Fibroblast of skin of abdomen (primary cell): ENCODE measurements at places on chromosomes 16 and 17.

- DNase-seq, result peak; percentile 40
These were observed 209.6 kb upstream of the CACNG5 start for GRCh38 chr17:66625311-66625767.

DNA sequence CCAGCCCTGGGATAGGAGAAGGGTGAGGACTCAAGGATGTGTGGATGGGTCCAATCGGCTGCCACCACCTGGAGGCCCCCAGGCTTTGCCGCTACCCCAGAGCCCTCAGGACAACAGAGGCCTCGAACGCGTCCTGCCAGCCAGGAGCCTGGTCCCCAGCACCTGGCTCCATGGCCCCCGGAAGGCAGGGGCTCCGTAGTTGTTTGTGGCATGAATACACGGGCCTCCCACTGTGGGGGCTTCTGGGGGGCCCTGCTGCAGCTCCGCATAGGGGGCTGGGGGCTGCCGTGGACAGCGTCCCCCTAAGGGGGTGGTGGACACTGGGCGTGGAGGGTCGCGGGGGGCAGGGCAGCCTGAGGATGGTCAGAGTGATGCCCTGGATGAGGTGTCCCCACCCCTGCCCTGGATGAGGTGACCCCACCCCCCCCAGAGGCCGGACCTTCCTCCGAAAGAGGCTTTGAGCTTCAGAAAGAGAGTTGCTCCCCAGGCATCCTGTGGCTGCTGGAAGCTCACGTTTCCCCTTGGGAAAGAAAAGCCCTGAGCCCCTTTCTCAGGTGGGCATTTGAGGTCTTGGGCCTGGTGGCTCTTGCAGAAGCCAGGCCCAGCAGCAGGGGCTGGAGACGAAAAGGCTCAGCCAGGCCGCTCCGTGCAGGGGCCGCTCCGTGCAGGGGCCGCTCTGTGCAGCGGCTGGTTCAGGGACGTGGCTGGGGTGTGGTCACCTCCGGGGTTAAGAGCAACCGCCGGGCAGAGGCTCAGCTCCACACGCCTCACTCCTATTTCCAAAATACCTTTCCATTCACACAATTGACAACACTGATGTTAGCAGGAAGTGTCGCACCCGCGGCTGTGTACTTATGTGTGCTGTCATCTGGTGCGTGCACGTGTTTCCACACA, 40.3 kb upstream of the GNG13 start:
- no peak for DNase-seq

GRCh38 chr17:5422505-5422904, 2.5 kb downstream of the RPAIN start:
- peak; percentile 74 for DNase-seq

GRCh38 chr17:42163696-42164407, 9.1 kb upstream of the RAB5C start:
- DNase-seq, result no peak

- DNase-seq, result peak; percentile 56
These were observed 808.3 kb upstream of the EEF2KMT start for GRCh38 chr16:5905935-5906334.

GRCh38 chr17:69796078-69796477, 278.9 kb upstream of the KCNJ16 start:
- DNase-seq, result no peak

DNA sequence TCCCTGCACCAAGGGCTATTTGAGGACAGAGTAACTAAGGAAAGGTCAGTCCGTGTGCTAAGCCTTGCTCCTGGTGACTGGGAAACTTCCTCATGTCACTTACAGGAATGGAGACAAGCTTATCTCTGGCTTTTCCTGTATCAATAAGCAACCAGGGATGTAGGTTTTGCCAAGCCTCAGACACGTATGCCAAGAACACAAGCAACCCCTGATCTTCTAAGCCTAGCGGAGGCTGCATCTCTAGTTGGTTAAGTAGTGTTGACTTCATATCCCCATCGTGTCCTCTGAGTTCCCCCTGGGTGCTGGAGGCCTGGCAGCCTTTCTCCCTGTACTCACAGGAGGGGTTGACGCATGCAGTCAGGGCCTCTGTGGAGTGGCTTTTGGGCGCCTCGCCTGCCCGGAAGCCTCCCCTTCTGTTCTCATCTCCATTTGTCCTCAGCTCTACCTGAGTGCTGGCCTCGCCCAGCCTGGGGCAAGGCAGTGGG, 1.4 kb upstream of the C1QTNF1 start:
- DNase-seq, result no peak

DNA sequence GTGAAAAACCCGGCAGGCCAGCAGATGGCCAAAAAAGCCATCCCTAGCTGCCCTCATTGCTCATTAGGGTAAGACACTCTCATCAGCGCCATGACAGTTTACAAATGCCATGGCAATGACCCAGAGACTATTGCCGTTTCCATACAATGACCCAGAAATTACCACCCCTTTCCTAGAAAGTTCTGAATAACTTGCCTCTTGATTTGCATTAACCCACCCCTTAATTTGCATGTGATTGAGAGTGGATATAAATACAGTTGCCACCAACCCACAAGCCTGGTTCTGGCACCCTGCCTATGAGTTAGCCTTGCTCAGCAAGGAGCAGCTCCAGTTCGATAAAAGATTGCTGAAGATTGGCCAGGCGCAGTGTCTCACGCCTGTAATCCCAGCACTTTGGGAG, 16.1 kb upstream of the C16orf54 start:
- no peak for DNase-seq

DNA sequence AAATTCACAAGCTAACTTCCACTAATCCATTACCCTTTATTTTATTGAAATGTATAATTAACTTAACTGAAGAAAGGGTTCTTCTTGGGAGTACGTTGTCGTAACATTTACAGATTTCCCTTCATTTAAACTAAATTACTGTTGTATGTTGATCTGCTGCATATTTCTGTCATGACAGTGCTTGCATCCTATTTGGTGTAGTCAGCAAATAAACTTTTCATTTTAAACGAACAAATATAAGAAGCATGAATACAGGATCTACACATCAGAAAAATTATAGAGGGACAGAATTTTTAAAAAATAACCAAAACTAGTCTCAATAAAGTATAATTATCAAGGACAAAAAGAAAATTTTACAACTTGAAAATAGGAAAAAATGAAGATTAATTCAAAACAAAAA, 66.5 kb upstream of the ZNF267 start:
- no peak for DNase-seq

DNA sequence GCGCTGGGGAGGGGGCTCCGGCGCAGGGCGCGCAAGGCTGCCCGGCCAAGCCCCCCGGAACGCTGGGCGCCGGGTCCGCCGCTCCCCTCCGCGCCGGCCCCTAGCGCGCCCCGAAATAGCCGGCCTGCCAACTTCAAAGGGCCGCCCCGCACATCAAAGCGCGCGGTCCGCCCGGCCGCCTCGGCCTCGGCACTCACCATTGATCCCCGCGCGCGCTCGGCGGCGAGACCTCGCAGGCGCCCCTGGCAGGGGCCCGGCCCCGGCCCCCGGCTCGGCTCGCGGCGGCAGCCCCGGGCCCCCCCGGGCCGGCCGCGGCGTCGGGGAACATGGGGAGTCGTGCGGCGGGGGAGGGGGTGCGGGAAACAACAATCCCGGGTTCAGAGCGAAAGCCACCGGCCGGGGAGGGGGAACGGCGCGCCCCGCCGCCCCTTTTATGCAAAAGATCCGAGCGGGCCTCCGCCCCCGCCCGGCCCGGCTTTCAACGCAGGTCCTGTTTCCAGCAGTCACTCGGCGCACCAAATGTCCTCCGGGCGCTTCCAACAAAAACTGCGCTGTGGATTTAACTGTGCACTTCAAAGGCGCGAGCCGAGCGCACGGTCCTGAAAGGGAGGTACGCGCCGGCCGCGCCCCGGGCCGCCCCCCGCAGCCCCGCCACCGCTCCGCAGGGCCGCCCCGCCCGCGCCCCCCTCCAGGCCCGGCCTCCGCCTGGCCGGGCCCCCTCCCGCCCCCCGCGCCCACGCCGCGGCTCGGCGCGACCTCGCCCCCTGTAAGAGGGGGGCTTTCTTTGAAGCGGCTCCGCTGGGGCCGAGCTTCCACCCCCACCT, 608 bp downstream of the AXIN2 start:
- peak; percentile 90 for DNase-seq

DNA sequence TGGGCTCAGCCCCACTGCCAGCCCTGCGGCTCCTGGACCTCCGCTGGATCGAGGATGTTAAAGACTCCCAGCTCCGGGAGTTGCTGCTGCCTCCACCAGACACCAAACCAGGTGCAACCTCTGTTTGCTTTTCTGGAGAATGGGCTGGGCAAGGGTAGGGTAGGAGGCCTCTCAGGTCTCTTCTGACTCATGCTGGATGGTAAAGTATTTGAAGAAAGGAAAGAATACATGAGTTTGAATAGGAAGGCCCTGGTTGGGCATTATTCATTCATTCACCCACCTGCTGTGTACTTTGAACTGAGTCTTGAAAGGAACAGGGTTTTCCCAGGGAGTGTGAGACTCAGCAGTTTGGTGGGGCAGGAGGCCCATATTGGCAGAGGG, 6.5 kb upstream of the ORAI3 start:
- DNase-seq, result no peak
